ENCODE measurements at places on chromosomes 4 and X.

DNA sequence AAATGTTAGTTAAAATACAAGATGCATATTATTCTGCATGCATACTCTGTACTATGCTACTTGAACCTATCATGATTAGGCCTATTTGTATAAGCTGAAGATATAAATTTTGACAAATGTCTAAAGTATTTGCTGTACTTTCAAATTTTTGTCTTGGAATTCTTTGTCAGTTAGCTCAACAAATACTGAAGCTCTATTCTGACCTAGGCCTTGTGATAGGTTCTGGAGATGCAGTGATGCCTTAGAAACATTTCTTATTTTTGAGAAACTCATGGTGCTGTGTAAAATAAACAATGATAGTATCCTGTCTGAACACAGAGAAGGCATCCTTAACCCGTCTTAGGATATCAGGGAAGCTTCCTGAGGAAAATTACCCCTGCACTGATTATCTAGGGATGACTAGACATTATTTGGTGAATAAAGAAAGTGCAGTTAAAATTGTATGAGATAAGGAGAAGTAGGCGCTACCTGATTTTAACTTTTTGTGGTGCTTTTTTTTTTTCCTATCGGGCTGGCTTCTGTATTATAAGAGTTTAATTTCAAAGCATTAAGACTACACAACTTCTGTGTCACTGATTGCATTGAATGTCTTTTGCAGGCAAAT, 43.4 kb downstream of the MOB1B start:
- DNase-seq: no peak

DNA sequence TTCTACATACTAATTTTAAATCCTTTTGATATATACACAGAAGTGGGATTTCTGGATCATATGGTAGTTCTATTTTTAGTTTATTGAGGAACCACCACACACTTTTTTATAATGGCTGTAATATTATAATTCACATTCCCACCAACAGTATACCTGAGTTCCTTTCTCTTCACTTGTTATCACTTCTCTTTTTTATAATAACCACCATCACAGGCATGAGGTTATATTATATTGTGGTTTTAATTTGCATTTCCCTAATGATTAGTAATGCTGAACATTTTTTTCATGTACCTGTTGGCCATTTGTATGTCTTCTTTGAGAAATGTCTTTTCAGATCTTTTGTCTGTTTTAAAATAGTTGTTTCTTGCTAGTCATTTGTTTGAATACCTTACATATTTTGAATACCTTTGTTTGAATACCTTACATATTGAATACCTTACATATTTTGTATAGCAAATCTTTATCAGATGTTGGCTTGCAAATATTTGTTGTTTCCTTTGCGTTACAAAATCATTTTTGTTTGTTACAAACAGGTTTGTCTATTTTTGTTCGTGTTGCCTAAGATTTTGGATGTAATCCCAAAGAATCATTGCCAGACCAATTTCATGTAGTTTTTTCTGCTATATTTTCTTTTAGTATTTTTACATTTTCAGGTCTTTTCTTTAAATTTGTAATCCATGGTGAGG, 198.5 kb upstream of the KLF8 start:
- no peak for DNase-seq

- no peak for DNase-seq
Measured at GRCh38 chr4:143230683-143231082, 46.0 kb downstream of the USP38 start.

DNA sequence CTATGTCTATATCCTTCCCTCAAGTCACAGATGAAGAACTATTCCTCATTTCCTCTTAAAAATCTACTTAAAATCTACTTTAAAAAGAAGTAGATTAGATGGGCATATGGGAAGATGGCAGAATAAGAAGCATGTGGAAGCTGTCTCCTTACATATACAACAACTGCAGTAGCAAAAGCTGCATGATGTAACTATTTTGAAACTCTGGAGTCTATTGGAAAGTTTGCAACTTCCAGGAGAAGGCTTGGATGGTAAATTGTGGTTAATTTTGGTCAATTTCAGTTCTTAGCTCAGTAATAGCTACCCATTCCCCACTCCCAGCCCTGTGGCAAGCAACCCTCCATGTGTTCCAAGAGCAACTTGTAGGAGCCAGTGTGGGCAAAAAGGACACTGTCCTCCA, 36.9 kb downstream of the MORC4 start:
- DNase-seq: no peak

- DNase-seq: no peak
Measured at GRCh38 chrX:149903889-149904748, 23.1 kb downstream of the MAGEA8 start.

DNA sequence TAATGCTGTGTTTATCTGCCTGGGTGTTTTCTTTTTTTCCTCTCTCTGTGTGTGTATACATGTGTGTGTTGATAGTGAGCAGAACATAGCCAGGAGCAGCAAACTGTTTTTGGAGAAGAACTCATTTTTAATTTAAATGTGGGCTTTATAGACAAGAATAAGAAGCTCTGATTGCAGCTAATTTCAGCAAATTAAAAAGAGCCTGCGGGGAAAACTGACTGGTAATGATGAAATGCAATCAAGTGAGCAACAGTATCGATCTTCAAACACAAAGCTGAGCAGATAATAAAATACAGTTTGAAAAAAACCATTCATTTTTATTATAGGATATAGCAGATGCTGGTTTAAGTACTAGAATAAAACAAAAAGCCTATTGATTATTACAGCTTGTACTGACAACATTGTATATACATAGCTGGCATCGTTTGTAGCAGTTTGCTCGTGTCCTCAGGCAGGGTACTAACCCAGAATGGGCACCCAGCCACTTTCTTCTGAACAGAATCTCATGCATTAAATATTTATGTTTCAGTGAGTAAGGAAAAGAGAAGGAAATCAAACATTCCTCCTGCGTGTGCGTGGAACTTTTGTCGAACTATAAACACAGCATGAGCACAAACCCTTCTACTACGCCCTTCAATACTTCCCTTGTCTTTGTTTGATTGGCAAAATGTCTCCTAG, 73.5 kb upstream of the ZFP42 start:
- no peak for DNase-seq

DNA sequence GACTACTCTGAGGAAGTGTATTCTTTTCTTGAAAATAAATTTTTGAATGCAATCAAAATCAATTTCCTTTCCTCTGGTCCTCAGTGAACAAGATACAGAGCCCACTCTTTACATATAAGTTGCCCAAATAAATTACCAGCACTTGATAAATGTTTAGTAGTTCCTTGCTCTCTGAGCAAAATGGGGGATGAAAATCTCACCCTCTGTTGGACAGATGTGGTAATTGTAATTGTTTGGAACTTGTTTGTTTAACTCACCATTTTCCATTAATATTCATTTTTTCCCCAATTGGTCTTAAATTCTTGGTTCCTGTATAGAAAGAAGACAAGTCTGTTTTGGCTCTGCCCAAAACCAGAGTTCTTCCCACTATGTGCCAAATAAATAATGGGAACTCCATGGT, 146.3 kb downstream of the LDB2 start:
- DNase-seq: no peak

- no peak for DNase-seq
Measured at GRCh38 chr4:147236806-147237205, 244.1 kb upstream of the EDNRA start.

GRCh38 chrX:21813612-21814368, 25.6 kb upstream of the MBTPS2 start:
- no peak for DNase-seq

GRCh38 chr4:187208651-187209050, 485.0 kb upstream of the FAT1 start:
- no peak for DNase-seq
